ENCODE measurements at places on chromosomes 5 and 9. TPM values are rescaled to one million over a fixed set of nuclear protein-coding genes. Genes with fewer than 3 reads are reported as not detected.

Gene CDC20B
- not detected for total RNA-seq

Gene FREM1
- not detected for total RNA-seq

Gene CLIC3
- total RNA-seq, result 1.1 TPM

DNA sequence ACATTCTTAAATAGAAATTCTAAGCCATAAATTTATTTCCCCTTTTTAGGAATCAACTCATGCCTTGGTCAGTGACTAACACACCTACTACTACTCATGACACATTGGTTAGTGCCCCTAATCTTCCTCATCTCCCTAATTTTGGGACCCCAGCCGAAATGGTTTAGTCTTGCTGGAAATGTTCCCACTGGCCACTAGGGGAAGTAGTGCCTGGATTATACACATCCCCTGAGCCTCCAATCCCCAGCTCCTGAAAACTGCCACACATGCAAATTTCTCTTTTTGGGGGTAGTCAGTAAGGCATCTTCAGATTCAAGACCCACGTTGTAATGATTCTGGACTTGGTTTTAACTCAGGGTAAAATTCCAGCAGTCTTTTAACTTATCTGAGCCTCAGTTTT, 79.8 kb downstream of the HSD17B3 start:
- DNase-seq, result no peak

GRCh38 chr5:54859316-54859715, 126.1 kb downstream of the ESM1 start:
- DNase-seq, result no peak

DNA sequence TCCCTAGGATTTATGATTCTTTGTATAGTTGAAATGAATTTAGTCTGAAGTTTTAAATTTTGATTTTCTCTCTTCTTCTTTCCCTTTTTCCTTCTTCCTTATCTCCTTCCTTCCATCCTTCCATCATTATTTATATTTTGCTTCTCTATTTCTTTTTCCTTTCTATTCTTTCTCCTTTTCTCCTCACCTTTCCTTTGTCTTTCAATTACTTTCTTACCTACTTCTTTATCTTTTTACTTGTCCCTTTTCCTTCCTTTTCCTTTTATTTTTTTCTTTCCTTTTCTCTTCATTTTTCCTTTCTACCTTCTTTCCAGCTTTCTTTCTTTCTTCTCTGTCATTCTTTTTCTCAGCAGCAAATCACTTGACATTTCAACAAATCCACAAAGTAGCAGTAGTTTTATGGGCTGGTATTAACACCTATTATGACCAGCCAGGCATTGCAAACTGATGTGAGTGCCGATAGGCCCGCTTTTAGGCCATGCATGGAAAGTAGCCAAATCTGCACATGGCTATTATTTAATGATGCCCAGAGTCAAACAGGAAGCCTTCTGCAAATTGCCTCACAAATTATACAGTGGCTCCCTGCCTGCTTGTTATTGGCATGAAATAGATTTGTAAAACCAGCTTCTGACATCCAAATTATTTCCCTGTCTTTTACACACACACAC, 37.1 kb upstream of the NR3C1 start:
- no peak for DNase-seq
